ENCODE measurements at places on chromosomes 6 and 20. TPM values are rescaled to one million over a fixed set of nuclear protein-coding genes. Genes with fewer than 3 reads are reported as not detected.

DNA sequence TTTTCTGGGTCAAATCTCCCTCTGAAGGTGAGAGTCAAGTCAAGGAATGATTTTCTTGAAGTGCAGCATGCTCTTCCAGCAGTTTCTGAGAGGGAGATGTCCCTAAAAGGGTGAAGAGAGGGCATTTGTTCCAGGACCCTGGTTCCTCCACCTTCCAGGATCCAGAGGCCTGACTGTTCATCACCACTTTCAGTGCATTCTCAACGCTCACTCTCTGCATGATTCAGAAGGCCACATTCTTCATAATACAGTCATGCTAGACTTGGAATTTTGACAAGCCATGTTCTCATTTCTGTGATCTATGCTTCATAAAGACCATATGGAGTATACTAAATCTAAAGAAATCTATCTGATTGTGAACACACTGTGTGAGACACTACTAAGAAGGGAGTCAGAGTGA is 85.1 kb downstream of the PDE7B start:
- no peaks in the 10 kb centered on the region for H3K27me3 ChIP-seq
- no peak overlapping the region for H3K4me3 ChIP-seq
- no peaks in the 10 kb centered on the region for H3K36me3 ChIP-seq
- no peak for DNase-seq
- peak overlapping the region; percentile 7 for H3K27ac ChIP-seq

GRCh38 chr6:137970368-137970767 is 103.3 kb downstream of the TNFAIP3 start:
- no peak overlapping the region for H3K4me3 ChIP-seq
- no peaks in the 10 kb centered on the region for H3K27me3 ChIP-seq
- no peak for DNase-seq
- H3K36me3 ChIP-seq: no peaks in the 10 kb centered on the region
- no peaks in the 10 kb centered on the region for H3K4me1 ChIP-seq
- H3K27ac ChIP-seq: no peak overlapping the region

- H3K27me3 ChIP-seq: no peaks in the 10 kb centered on the region
- H3K4me1 ChIP-seq: no peaks in the 10 kb centered on the region
- no peak overlapping the region for H3K27ac ChIP-seq
- no peak for DNase-seq
Measured at GRCh38 chr6:130615816-130616215, 211.4 kb upstream of the SMLR1 start.

DNA sequence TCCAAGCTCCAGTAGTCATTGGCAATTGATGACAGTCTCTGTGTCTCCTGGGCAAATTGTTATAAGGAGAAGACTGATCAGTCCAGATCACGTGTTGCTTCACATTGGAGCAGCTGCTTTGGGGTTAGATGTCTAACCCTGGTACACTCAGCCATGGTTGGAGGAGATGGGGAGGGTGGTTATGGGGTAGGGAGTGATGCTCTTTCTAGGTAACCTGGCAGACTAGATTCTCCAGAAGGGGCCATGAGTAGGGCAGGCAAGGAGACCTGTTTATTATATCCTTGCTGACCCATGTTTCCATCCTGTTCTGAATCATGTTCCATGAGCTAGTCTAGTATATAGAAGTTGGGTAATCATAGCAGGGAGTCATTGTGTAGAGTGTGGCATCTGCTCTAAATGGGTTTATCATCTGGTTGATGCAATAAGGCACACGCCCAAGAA is 50.8 kb upstream of the BACH2 start:
- H3K4me3 ChIP-seq: no peak overlapping the region
- DNase-seq: no peak
- H3K4me1 ChIP-seq: no peaks in the 10 kb centered on the region
- H3K27me3 ChIP-seq: no peaks in the 10 kb centered on the region
- H3K27ac ChIP-seq: no peak overlapping the region

DNA sequence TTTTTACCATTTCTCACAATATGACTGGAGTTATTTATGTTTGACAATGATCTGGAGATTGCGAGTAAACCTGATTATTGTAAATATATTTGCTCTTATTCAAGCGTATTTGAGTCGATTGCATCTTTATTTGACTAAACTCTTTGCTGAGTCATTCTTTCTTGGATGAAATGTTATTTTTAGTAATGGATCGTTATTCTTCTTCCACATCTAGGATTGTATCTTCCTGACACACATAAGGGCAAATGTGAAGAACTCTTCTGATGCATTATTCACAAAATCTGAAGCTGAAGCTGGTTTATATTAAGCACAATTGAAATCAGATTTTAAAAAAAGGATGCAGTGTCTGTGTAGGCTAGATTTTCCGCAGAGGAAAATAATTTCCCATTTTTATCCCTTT is 68.2 kb downstream of the SEL1L2 start:
- H3K4me3 ChIP-seq: no peak overlapping the region
- H3K36me3 ChIP-seq: no peaks in the 10 kb centered on the region

The ENPP3 gene
- total RNA-seq: 0.26 TPM

DNA sequence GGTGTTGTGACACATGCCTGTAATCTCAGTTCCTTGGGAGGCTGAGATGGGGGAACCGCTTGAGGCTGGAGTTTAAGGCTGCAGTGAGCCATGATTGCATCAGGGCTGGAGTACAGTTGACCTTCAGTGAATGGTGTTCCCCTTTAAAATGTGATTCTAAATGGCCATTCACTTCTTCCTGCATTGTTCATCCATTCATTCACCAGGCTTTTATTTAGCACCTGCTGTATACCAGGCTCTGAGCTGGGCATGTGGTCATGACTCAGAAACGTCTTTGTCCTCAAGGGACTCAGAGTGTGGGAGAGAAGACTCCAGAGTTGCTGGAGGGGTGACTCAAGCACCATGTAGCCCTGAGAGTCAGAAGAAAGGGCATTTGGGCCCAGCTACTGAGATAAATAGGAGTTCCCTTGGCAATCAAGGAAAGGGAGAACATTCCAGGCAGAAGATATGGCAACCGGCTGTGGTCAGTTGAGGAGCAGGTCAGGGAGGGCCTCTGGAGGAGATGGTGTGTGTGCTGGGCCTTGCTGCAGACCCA is 101.1 kb downstream of the DLGAP4 start:
- no peak overlapping the region for H3K4me3 ChIP-seq
- H3K36me3 ChIP-seq: no peaks in the 10 kb centered on the region
- H3K27me3 ChIP-seq: no peaks in the 10 kb centered on the region
- no peak for DNase-seq
- no peak overlapping the region for H3K27ac ChIP-seq

The NTSR1 gene
- not detected for total RNA-seq

DNA sequence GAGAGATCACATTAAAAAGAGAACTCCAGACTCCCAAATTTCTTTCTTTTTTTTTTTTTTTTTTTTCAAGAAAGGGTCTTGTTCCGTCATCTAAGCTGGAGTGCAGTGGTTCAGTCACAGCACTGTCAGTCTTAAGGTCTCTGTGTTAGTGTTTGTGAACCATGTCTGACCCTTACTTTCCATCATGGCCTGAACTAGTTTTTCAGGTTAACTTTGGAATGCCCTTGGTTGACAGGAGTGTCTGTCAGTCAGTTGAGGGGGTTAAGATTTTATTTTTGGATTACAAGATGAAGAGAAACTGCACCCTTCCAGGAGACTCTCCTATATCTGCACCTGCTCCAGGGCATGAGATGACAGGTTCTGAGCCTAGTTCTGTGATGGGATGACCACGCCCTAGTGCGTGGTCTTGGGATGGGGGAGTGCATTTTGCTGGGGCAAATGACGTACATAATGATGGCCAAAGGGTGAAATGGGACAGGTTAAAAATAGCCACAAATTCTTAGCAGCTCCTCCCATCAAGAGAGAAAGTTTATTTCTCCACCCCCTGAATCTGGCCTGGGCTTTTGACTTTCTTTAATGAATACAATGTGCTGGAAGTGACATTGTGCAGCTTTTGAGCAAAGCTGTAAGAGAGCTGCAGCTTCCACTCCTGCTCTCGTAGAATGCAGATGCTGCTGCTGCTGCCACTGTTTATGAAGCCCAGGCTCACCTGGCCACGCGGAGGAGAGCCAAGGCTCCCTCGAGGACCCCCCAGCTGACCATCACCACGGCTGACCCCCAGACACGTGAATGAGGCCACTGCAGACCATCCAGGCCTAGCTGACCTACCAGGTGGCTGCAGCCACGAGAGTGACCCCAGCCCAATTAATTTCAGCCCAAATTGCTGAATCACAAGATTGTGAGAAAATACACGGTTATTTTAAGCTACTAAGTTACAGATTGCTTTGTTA is 29.7 kb upstream of the FAM50B start:
- H3K36me3 ChIP-seq: no peaks in the 10 kb centered on the region
- no peak overlapping the region for H3K4me3 ChIP-seq
- H3K4me1 ChIP-seq: no peaks in the 10 kb centered on the region
- H3K27ac ChIP-seq: no peak overlapping the region

The LINC00237 gene
- not detected for total RNA-seq

DNA sequence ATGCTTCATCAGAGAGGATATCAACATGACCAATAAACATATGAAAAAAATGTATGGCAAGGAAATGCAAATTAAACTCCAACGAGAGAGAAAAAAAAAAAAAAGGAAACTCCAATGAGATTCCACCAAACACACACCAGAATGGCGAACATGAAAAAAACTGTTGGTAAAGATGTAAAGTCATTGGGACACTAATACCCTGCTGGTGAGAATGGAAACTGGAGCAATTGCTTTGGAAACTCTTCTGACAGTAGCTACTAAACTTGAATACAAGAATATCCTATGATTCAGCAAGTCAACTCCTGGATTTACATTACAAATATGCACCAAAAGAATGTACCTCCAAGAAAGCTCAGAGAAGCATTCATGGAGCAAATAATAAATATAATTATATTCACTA is 260.7 kb upstream of the ECI2 start:
- DNase-seq: no peak
- no peak overlapping the region for H3K4me3 ChIP-seq
- H3K27ac ChIP-seq: no peak overlapping the region
- H3K4me1 ChIP-seq: no peaks in the 10 kb centered on the region
- no peaks in the 10 kb centered on the region for H3K36me3 ChIP-seq
- no peaks in the 10 kb centered on the region for H3K27me3 ChIP-seq

- H3K36me3 ChIP-seq: no peaks in the 10 kb centered on the region
- H3K27ac ChIP-seq: no peak overlapping the region
- DNase-seq: no peak
- no peaks in the 10 kb centered on the region for H3K27me3 ChIP-seq
- H3K4me1 ChIP-seq: no peaks in the 10 kb centered on the region
Measured at GRCh38 chr6:20566109-20566508, 31.9 kb downstream of the CDKAL1 start.

The C20orf141 gene
- total RNA-seq: not detected

The C6orf141 gene
- 1.6 TPM for total RNA-seq

The TGM3 gene
- not detected for total RNA-seq

- no peak overlapping the region for H3K4me3 ChIP-seq
- no peaks in the 10 kb centered on the region for H3K36me3 ChIP-seq
- DNase-seq: no peak
- no peaks in the 10 kb centered on the region for H3K27me3 ChIP-seq
- no peaks in the 10 kb centered on the region for H3K4me1 ChIP-seq
- no peak overlapping the region for H3K27ac ChIP-seq
Measured at GRCh38 chr6:80287607-80288006, 181.1 kb downstream of the BCKDHB start.

The C6orf120 gene
- 20.6 TPM for total RNA-seq

The LAMA2 gene
- 40.9 TPM for total RNA-seq

GRCh38 chr6:26158581-26159356 is 71.5 kb downstream of the HFE start:
- H3K4me1 ChIP-seq: peaks cover 4% of the 10 kb centered on the region
- DNase-seq: peak; percentile 82
- H3K27ac ChIP-seq: peak overlapping the region; percentile 64
- H3K27me3 ChIP-seq: no peaks in the 10 kb centered on the region
- peak overlapping the region; percentile 76 for H3K4me3 ChIP-seq

The MRPS10 gene
- 24.3 TPM for total RNA-seq

DNA sequence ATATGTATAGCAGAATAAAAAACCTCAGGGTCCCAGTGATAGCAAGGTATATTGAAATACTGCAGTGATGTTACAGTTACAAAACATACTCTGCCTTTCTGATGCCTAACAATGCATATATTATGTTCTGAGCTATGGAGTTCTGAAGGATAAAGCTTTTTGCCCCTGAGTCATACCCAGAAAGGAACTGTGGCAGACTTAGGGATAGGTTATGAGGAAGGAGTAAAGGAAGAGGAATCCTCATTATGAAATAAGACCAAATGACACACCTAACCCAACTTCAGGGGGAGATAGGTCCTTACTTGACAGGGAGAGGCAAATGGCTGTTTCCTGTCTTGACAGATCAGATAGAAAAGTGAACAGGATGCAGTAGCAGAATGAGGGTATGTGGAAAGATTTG is 940.6 kb upstream of the FLRT3 start:
- no peak overlapping the region for H3K27ac ChIP-seq
- H3K4me1 ChIP-seq: no peaks in the 10 kb centered on the region
- H3K4me3 ChIP-seq: no peak overlapping the region
- no peak for DNase-seq
- H3K27me3 ChIP-seq: no peaks in the 10 kb centered on the region

The LZTS3 gene
- total RNA-seq: 9.9 TPM

Measured in aorta (tissue), 5 donors.